ENCODE measurements at places on chromosomes 6 and 20.
A peak's percentile ranks its signal among the peaks of the same experiment; 100 is the strongest.

GRCh38 chr20:42628683-42629082 lies 561.0 kb downstream of the PTPRT start:
- DNase-seq = no peak

- DNase-seq = no peak
Observed at GRCh38 chr6:37942606-37943376, 123.3 kb downstream of the ZFAND3 start.

DNA sequence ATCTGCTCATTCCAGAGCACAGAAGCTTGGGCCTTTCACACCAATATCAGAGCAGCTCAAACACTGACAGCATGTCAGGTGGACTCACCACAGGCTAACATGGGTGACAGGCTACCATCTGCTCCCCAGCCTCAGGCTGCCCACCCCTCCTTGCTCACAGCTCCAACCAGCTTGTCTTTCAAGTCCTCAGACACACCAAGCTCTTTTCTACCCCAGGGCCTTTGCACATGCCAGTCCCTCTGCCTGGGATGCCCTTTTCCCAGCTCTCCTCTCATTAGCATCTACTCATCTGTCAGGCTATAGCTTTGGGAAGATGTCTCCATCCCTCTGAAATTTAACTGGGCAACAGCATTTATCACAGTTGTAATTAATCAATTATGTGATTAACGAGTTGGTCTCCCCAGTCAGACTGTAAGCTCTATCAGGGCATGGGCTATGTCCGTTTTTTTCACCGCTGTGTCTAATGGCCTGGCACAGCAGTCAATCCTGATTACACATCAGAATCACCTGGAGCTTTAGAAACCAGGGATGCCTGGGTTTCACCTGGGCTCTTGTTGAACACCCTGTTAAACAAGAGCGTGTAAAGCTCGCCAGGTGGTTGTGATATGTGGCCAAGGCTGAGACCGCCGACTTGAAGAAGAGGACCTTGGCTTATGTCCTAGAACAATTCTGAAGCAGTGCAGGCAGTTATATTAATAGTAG lies 88.9 kb upstream of the MRPS10 start:
- DNase-seq = no peak

- peak; percentile 57 for DNase-seq
Observed at GRCh38 chr20:43238833-43239232, 49.1 kb upstream of the PTPRT start.

- no peak for DNase-seq
Observed at GRCh38 chr20:38207621-38208020, 42.6 kb upstream of the TGM2 start.

DNA sequence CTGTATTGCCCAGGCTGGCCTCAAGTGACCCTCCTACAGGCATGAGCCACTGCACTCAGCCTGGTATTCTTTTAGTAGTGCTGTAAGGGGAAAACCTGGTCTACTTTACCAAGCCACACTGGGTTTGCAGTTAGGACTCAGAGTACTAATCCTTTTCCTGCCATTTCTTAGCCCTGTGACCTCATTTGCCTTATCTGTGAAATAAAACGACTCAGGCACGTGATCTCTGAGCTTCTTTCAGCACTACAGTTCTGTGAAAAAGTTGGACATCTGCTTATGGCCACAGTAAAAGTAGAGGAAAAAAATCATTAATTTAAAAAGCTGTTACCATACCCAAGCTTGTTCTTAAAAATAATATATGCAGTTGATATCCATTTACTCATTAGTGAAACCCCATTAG lies 1007.5 kb downstream of the KIF16B start:
- no peak for DNase-seq

GRCh38 chr20:17872959-17873358 lies 95.6 kb downstream of the SNX5 start:
- DNase-seq = no peak

GRCh38 chr6:83985308-83985713 lies 48.3 kb upstream of the MRAP2 start:
- DNase-seq = no peak

DNA sequence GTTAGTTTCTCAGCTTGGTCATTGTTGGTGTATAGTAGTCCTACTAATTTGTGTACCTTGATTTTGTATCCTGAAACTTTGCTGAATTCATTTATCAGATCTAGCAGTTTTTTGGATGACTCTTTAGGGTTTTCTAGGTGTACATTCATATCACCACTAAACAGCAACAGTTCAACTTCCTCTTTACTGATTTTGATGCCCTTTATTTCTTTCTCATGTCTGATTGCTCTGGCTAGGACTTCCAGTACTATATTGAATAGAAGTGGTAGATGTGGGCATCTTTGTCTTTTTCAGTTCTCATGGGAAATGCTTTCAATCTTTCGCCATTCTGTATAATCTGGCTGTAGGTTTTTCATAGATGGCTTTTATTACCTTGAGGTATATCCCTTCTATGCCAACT lies 61.3 kb upstream of the HEY2 start:
- DNase-seq = no peak

DNA sequence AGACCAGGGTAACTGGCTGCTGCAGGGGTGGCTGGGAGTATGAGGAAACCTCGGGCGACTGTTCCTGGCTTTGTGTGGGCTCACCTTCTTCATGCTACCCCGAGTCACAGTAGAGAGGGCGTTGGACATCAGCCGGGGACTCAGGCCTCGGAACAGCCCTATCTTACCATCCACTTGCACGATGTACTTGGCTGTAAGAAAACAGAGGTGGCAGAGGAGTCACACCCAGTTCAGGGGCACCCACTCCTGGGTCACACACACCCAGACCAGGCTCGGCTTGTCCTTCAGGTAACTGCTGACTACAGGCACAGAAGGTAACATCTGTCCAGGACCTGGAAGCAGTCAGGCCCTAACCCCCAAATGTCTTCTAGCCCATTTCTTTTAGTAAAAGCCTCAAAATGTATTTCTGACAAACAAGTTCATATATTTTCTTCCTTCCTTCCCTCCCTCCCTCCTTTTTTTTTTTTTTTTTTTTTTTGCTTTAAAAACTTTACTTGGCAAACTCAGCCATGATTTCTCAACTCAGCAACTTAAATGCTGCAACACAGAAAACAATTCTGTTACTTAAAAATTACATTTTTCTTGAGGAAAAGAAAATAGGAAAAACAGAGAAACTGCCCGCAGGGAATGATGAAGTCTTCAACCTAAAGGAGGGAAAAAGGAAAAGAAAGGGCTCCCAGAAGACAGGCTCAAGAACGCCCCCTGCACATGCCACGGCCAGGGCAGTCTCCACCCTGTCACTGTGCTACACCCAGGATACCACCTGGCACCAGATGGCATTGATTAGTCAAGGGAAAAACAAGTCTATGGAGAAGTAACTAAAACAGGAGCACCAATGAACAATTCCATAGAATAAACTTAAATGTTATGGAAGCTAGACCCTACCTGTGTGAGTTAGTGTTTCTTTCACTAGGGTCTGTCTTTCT lies 7.3 kb downstream of the MTCH1 start:
- DNase-seq = no peak

DNA sequence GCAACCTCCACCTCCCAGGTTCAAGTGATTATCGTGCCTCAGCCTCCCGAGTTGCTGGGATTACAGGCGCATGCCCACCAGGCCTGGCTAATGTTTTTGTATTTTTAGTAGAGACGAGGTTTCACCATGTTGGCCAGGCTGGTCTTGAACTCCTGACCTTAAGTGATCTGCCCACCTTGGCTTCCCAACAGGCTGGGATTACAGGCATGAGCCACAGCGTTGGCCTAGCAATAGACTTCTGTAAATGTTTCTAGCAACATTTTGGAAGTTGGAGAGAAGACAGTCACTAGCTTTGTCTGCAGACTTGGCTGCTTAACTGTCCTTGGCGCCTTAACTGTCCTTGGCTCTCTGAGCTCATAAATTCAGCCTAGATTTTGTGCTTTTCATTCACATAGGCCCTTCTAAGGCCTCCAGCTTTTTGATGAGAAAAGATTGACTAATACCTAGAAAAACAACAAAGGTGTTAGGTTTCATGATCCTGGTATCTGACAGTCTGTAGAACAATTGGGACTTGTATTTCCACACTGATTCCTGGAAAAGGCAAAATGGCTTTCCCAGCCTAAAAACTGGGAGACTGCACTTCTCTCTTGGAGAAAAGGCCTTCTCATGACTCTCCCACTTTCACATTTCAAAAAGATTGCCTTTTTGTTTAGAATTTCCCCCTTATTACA lies 49.7 kb downstream of the OR2B2 start:
- no peak for DNase-seq

DNA sequence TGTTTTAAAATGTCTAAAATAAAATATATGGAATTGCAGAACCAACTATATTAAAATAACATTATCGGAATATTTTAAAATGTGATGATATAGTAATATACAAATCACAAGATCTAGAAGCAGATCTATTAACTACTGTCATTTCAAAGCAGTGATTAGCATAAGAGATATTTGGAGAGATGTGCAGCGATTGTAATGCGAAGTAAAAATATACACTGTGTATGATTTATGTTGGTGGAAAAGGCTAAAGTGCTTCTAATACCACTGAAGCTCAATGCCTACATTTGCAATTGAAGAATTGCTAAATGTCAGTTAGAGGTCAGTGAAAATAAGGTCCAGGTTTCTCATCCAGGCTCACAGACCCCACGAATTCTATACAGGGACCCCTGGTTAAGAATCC lies 248.6 kb upstream of the PLN start:
- DNase-seq = no peak

GRCh38 chr6:166443166-166443565 lies 60.4 kb upstream of the MPC1 start:
- DNase-seq = no peak

- no peak for DNase-seq
Observed at GRCh38 chr6:139423037-139423703, 48.7 kb upstream of the CITED2 start.

DNA sequence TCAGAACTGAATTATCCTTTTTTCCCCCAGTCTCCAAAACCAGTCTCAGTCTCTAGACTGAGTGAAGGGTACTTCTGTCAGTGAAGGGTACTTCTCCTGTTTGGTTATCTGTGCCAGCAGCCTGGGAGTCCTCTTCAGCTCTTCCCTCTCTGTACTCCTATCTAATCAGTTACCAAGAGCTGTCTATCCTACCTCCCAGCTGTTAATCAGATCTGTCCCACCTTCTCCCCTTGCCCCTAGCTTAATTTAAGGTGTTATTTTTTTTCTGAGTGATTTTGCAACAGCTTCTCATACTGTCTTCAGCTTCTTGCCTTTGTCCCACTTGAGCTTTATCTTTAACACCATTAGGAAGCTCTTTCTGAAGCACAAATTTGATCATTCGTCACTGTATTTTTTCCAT lies 491.9 kb upstream of the SOX4 start:
- DNase-seq = no peak

GRCh38 chr20:63702751-63703470 lies 4.9 kb downstream of the ARFRP1 start:
- no peak for DNase-seq

- no peak for DNase-seq
Observed at GRCh38 chr6:167106406-167106805, 16.5 kb upstream of the CCR6 start.

DNA sequence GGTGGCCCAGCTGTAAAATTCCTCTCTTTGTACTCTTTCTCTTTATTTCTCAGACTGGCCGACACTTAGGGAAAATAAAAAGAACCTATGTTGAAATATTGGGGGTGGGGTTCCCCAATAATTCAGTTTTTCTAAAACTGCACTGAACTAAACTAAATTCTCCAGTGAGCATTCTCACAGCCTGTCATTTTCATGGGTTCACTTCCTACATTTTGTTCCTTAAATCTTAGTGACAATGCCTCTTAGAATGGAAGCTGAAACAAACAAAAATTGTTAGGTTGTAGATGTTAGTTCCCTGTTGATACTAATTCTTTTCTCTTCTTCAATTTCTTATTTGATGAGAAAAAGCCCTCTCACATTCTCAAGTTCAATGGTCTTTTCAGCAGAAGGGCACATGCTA lies 35.8 kb upstream of the IFNGR1 start:
- no peak for DNase-seq

DNA sequence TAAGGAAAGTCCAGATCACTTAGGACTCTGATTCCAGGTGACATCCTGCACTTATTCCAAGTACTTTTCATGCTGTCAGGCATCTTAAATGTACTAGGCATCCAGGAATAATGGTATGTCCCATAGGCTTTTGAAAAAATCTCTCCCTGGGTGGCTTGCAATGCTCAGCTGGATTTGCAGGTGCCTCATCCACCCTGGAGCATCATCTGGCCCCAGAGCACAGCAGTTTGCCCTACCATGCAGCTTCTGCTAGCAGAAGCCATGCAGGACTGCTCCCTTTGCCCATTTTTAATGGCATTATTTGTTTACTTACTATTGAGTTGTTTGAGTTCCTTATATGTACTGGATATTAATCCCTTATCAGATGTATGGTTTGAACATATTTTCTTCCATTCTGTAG lies 45.2 kb downstream of the DZANK1 start:
- no peak for DNase-seq

DNA sequence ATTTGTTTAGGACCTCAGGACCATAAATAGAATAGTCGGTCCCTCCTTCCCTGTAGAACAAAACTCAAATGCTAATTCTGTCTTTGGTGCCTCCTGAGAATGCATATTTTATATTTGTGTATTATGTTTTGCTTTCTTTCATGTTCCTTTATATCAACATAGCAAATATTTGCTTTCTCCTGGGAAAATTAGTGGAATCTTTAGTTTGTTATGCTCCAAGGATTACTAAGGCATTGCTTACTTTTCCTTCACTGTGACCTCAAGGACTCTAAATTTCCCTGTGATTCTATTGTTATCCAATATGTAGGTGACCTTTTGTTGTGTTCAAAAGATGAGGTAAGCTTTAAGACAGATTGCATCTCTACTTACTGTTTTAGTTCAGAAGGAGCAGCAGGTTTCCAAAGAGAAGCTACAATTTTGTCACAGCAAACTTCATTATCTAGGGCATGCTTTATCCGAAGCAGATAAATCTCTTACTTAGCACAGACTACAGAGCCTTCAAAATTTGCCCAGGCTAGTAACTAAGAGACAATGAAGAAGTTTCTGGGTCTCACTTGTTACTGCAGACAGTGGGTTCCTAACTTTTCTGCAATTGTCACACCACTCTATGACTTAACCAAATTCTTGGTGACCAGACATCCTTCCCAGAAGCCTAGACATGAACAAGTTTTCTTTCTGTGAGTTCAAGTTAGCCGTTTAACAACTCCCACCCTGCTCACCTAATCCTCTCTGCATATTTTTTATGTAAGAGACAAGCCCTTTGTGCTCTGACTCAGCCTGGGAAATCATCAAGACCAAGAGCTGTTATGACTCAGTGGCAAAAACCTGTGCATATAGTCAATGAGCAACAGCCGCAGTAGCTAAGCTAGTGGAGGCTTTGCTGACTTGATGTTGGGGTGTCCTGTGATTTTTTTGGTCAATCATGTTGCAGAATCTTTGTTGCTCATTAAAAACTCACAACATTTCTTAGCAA lies 378.8 kb downstream of the QKI start:
- peak; percentile 64 for DNase-seq

DNA sequence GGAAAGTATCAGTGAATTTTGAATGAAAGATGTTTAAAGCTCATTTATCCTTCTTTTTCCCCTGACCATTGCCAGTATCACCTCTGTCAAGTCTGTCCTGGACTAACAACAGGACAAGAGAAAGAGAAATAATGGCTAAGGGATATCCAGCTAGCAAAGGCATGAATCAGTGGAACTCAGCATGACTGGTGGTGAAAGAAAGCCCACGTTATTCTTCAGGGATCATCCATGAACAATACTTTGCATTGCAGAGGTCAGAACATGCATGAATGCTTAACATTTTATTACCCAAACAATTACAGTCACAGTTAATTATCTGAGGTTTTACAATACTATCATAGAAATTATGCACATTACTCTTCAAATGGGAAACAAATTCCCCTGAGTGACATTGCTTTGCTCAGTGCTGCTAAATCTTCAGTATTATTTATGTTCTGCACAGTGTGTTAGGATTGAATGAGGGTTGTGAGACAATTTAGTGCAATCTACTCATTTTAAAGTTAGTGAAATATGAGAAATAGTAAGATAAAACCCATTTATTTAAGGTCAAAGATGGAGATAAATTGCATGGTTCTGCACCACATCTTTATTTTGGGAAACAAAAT lies 350.7 kb downstream of the KHDRBS2 start:
- no peak for DNase-seq

Measured in RWPE1 (cell line).